ENCODE measurements at places on chromosomes 11 and 22.

DNA sequence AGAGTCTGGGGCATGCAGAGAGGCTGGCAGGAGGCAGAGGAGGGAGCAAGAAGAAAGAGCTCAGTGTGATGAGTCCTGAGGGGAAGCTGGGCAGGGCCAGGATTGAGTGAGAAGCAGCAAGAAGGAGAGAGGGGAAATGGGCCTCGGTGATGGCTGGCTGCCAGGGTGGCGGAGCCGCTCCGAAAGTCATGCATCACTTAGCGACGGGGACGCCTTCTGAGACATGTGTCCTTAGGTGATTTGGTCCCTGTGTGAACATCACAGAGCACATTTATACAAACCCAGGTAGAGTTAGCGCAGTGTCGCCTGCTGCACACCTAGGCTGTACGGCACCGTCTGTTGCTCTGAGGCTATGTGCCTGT is 15.1 kb downstream of the TBC1D22A start:
- no peak for DNase-seq

DNA sequence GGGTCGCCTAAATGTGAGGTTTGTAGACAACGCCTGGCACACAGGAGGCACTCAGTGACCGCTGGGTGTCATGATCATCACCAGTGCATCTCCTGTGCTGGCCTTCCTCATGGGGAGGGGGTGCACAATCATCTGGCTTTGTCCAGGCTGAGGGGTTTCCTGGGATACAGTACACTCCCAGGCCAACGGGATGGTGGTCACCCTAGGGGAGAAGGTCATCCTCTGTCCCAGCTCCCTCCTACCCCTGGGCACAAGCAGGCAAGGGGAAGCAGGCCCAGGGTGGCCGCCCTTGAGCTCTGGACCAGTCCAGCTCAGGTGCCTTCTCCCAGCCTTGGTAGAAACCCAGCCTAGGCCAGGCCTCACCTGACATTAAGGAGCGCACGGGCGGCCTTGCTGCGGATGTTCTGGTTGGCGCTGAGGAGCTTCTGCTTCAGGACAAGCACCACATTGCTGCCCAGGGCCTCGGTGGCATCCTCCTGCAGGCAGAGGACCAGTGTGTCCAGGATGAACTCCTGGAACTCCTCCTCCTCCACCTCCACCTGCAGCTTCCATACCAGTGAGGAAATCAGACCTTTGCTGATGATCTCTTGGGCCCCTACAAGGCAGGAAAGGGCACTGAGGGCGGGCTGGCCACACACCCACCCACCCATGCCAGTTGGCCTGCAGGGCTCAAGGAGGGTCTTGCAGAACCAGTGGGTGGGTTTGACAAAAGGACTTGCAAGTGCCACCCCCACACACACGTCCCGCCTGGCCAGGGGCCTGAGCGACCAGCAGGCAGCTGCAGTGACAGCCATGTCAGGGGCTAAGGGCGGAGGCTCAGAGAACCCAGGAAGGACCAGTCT is 6.6 kb upstream of the GNAZ start:
- no peak for DNase-seq

DNA sequence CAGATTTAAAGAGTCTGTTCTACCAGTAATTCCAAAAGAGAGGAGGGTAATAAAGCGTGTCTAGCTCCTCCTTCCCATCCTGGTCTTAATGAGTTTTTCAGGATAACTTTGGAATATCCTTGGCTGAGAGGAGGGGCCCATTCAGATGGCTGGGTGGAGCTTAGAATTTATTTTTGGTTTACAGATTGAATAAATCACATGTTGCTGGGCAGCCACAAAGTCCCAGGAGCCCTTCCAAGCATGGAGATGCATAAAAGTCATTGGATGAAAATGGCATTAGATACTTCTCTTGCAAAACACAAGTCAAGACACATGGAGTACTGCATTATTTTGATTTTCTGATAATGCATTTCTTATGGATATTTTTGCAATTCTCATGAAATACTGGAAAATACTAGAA is 139.0 kb downstream of the TRPC6 start:
- no peak for DNase-seq

GRCh38 chr11:73099512-73100266 is 42.4 kb downstream of the FCHSD2 start:
- DNase-seq: no peak

DNA sequence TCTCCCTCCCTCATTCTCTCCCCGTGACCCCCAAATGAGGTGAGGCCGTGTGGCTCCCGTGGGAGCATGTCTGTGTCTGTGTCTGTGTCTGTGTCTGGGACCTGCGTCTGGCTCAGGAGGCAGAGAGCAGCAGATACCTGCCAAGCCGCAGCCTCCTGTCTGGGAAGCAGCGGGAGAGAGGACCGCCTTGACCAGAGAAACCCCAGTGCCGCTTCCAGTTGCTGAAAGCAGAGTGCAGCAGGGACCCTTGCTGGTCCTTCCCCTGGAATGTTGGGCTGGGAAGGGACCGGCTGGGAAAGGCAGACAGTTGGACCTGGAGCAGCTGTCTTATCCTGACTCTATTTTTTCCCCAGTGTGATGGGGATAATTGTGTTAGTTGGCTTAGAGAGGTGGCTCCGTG is 525 bp downstream of the CSDC2 start:
- no peak for DNase-seq

DNA sequence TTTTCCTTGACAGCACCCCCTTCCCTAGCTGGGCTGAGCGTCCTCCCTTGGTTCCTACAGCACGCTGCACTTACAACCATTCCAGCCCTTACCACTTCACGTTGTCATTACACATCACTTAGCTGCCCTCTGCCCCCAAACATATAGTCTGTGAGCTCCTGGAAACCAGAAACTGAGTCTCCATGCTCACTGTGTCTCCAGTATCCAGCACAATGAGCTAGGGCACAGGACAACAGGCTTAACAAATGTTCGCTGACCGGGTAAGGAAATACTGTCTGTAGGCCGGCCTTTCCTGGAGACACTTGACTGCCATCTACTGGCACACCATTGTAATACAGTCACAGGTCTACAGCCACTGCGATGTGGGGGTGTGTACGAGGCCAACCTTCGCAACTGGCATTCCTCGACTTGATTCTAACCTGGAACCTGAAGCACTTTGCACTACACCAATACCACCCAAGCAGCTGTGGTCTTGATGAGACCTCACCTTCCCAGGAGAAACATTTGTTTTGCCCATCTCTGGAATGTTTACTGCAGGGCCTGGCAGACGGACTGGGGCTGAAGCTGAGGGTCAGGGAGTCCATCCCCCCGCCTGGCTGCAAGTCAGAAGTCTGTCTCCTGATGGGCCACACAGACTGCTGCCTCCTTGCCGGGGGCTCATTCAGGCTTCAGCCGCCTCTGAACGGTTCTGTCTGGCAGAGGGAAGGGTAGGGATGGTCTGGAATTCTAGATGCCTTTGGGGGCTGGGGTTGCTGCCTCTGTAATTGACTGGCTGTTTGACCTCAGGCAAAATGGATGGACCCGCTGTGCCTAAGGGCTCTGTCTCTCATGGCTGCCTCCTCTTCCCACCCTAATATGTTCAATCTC is 72.0 kb downstream of the SYN3 start:
- DNase-seq: peak; percentile 41

DNA sequence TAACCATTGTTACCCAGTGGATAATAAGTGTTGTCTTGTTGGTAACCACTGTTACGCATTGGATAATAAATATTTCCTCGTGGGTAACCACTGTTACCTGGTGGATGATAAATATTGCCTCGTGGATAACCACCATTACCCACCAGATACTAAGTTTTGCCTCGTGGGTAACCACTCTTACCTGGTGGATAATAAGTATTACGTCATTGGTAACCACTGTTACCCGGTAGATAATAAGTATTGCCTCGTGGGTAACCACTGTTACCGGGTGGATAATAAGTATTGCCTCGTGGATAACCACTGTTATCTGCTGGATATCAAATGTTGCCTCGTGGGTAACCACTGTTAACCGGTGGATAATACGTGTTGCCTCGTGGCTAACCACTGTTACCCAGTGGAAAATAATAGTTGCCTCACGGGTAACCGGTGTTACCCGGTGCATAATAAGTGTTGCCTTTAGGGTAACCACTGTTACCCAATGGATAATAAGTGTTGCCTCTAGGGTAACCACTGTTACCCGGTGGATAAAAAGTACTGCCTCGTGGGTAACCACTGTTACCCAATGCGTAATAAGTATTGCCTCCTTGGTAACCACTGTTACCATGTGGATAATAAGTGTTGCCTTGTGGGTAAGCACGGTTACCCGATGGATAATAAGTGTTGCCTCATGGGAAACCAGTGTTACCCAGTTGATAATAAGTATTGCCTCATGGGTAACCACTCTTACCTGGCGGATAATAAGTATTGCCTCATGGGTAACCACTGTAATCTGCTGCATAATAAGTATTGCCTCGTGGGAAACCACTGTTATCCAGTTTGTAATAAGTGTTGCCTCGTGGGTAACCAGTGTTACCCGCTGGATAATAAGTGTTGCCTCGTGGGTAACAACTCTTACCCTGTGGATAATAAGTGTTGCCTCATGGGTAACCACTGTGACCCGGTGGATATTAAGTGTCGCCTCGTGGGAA is 21.9 kb upstream of the NXPE4 start:
- DNase-seq: no peak

DNA sequence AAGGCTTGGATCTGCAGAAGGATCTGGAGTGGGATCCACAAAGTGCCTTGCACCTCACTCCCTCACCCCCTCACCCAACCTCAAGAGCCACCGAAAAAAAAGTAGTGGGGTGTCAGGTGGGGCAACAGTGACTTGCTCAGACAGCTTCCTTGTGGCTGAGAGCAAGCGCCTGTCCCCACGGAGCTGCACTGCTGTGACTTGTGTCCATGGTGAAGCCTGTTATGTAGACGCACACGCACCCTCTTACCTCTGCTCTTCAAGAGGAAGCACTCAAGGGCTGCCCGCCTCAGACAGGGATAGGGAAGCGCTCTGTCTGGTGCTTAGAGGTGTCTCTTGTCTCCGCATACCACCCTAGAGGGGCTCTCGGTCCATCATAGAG is 1.2 kb downstream of the DRD2 start:
- DNase-seq: no peak

DNA sequence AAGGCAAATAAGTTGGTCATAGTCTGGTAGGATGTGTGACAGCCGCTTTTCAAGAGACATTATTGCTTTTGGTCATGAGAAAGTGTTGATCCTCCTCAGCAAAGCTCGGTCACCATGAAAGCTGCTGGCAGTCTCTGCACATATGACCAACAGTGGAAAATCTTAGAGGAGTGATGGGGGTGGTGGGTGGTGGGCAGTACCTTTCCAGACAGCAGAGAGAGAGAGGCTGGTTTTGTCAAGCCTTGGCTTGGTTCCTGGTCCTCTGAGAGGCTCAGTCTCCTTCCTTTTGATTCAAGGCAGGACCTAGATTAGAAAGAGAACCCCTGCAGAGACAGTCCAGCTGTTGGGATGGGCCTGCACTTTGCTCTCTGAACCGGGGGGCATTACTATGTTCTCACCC is 20.0 kb upstream of the VSIG10L2 start:
- no peak for DNase-seq

DNA sequence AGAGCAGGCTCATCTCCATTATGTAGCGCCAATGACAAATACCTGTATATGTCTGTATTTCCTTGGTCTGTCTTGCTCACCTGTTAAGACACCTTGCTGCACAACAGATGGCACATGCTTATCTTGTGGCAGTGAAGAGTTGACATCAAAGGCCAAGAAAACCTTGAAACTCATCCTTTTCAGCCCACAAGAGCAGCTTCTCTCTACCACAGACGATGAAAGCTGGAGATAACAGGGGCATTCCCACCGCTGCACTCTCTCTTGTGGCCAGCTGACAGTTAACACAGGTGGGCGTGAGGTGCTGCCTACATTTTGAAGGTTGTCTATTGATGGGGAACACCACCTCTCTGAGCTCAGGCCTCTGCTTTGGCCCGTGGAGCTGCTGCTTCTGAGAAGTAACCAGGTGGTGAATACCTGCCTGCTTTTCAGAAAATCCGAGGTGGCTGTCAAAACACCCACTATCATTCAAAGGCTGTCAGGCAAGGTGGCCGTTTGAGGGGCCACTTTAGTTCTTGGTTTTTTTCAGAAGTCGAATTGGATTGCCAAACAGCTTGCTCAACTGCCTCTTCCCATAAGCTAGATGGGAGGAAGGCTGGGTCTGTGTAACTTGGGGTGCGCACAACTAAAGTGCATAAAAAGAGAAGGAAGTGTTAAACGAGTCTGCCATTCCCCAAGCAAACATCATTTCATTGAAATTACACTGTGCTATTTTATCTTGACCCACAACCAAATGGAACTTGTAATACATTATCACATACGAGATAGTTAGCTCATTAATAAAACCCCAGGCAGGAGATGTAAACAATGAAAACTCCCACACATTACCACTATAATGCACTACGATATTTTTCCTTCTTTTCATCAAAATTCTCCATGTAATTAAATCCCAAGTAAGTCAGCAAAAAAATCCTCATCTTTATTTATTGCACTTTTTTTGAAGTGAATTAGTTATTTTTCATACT is 87.1 kb upstream of the RAG2 start:
- no peak for DNase-seq

DNA sequence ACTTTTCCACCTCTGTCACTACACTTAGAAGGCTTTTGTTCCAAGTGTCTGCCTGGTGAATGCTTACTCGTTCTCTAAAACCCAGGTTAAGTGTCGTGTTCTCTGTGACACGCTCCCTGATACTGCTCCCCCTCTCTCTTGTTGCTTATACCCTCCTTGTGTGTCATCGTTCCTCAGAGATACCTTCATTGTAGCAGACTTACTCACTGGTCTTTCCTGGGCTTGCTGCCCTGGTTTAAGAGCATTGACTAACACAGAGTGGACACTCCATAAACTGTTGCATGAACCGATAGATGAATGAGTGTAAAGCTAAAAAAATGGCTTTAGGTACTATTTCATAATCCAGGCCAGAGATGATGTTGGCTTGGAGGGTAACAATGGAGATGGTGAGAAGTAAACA is 171.3 kb downstream of the GRIK4 start:
- no peak for DNase-seq

- DNase-seq: no peak
These were observed 546 bp downstream of the GNB1L start for GRCh38 chr22:19853879-19854777.

GRCh38 chr22:19330865-19331418 is 39.4 kb upstream of the CLTCL1 start:
- no peak for DNase-seq

DNA sequence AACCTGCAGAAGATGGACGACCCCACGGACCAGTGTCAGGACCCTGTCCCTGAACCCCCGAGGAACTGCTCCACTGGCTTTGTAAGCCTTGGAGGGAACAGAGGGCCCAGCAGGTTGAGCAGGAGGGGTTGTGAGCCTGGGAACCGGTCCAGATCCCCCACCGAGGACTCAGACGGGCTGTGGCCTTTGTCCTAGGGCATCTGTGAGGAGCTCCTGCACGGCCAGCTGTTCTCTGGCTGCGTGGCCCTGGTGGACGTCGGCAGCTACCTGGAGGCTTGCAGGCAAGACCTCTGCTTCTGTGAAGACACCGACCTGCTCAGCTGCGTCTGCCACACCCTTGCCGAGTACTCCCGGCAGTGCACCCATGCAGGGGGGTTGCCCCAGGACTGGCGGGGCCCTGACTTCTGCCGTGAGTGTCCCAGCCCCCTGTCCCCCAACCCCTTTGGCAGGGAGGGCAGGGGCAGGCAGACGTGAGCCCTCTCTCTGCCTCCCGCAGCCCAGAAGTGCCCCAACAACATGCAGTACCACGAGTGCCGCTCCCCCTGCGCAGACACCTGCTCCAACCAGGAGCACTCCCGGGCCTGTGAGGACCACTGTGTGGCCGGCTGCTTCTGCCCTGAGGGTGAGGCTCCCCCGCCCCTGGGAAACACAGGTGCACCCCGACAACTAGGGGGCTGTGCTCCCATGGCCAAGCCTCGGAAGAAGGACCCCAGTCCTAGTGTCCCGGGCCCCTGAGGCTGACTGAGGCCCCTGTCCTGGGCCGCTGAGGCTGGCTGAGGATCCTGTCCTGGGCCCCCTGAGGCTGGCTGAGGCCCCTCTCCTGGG is 6.4 kb downstream of the MUC5AC start:
- DNase-seq: no peak

GRCh38 chr22:39873965-39874364 is 19.6 kb downstream of the ENTHD1 start:
- no peak for DNase-seq

Measured in NCI-H1436 (cell line).